ENCODE measurements at places on chromosomes 1 and 21.

DNA sequence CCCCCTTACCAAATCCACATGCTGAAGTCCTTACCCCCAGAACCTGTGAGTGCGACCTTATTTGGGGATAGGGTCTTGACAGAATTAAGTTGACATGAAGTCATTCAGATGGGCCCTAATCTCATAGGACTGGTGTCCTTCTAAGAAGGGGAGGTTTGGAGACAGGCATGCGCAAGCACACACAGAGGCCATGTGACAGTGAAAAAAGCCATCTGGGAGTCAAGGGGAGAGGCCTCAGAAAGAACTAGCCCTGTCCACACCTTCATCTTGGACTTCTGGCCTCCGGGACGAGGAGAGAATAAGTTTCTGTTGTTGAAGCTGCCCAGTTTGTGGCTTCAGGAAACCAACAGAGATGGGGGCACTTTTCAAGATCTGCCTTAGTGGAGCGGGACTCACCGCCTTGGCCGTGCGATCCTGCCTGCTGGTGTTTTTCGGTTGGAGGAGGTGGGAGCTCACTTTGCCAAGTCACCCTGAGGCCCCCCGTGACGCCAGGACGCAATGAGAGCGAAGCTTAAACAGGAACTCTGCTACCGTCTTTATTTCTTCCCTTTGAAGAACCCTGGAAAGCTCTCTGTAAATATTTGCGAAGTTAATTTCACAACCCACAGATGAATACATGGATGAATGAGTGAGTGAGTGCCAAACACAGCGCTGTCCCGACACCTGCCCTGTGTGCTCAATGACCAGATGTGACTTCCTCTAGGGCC, 42.5 kb upstream of the C1orf174 start:
- no peak for DNase-seq

DNA sequence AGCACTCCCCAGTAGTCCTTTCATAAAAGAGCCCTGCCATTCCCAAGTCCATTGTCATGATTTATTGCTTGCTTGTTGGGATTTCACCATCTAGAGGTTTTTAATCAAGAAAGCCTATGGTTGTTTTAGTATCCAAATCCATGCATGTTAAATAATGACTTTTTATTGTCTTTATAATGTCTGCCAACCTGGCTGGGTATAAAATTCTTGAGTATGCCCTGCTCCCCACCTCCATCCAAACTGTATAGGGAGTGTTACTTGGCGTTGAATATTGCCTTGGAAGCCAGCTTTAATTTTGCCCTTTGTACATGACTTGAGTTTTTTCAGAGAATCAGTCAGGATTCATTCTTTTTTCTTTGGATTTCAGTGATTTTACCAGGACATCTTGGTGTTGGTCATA, 44.2 kb downstream of the DISC1 start:
- DNase-seq = no peak

GRCh38 chr1:246029616-246030015, 477.5 kb downstream of the SMYD3 start:
- DNase-seq = no peak

GRCh38 chr1:210915890-210916507, 217.9 kb downstream of the KCNH1 start:
- DNase-seq = no peak

DNA sequence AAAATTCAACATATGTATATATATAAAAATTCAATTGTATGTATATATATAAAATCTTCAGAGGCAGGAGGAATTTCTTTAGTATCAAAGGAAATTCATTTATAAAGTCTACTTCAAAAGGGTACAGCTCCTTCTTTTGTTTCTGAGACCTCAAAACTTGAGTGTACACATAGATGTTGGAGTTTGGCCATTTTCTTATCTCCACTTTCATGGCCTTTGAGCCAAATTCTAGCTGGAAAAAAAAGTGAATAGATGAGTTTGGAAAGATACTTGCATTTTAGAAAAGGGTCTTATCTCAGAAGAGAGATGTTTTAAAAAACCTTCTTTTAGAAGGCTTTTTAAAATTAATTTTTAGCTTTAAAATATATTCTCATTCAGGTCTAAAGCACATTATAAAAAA, 103.2 kb downstream of the ATF6 start:
- DNase-seq = no peak

All from trophoblast cell (in vitro differentiated cells and primary cell).